ENCODE measurements at places on chromosomes 16 and 17.

DNA sequence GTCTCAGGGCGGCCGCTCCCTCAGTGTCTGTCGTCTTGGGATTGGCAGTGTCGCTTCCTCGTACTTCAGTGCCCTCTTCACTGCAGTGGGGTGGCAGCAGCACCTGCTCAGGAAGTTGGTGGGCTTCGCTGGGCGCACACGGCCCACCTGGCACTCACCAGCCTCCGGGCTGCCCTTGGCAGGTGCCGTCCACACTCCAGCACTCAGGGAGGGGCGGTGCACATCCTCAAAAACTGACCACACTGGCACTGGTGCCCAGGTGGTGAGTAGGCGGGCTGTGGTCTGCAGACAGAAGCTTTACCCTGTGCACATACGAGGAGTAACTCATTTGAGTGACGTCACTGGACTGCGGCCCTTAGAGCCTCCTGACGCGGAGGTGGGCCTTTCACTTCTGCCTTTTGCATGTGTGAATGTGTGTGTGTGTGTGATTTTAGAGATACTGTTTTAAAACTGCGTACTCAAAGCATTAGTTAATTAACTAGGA is 94.6 kb downstream of the BANP start:
- DNase-seq: no peak

DNA sequence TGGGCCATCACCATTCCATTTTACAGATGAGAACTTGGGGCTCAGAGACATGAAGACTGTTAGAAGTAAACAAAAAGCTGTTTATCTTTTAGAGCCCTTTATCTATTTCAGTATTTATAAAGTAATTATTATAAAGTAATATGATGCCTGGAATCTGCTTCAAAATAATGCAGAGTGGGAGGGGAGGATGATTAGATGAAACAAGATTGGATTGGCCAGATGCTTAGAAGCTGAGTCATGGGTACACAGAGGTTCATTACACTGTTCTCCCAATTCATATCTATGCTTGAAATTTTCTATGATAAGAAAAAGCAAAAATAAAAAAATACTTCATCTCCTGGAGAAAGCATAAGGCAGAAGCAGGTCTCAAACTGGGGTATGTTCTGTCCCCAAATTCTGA is 29.4 kb downstream of the TOM1L2 start:
- peak; percentile 71 for DNase-seq

DNA sequence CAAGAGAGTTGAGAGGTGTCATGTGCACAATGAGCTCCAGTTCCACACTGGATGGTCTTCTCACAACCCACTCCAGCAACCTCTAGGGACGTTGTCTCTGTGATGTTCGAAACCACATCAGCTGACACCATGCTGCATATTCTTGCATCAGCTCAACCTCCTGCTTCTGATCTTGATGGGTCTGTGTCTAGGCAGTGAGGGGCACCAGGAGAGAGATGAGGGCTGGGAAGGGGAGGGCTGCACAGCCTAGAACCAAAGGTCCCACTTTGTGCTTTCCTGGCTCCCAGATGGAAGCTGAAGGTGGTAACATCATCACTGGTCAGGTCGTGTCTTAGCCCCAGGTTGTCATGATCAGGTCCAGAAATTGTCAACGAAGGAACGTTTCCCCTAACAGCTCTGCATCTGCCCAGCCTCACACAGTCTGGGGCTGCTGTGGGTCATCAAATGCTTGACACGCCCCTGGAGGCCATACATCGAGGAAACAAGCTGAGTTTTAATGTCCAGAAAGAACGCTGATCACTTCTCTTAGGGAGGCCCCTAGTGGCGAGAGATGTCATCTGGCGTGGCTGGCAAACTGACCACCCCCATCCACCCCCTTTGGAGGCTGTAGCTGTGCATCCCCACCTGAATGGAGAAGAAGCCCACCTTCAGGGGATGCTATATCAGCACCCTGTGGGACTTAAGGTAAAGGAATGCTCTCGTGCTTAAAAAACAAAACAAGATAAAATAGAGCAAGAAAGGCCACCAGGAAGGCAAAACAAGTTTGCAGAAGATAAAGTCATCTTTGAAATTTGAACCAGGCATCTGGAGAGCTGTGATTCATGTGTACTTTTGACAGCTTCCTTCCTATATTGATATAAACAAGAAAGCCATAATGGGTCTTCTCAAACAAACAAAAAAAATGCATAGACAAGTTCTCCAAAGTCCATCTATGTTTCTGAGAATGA is 58.3 kb downstream of the WIPI1 start:
- peak; percentile 88 for DNase-seq

- no peak for DNase-seq
These were observed 33.9 kb upstream of the PLLP start for GRCh38 chr16:57318240-57318970.

DNA sequence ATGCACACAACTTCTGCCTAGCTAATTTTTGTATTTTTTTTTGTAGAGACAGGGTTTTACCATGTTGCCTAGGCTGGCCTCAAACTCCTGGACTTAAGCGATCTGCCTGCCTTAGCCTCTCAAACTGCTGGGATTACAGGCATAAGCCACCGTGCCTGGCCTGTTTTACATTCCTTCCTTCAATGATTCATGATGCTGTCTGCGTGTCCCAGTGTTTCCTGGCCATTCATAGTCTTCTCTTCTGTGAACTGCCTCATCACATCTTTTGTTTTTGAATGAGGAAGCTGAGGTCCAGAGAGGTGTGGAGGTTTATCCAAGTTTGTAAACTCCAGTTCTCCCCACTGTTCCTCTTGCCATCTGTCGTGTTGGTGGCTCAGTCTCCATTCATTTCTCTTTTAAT is 64.5 kb upstream of the MED9 start:
- DNase-seq: peak; percentile 61

DNA sequence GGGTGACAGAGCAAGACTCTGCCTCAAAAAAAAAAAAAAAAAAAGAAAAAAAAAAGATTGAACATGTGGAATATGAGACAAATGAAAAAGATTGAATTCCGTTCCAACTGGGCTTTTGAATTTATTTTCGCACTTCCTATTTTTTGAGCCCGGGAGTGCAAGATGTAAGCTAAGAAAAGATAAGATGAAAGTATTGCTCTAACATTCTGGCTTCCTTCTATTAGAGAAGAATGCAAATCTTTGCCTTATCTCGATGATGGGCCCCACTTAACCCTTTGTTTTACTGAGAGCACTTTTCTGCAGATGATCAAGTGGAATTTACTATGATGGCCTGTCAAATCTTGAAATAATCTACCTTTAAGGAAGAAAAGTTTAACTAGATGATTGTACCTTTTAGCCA is 96.3 kb downstream of the WWOX start:
- DNase-seq: no peak

GRCh38 chr17:82272495-82273326 is 789 bp downstream of the CSNK1D start:
- peak; percentile 69 for DNase-seq

DNA sequence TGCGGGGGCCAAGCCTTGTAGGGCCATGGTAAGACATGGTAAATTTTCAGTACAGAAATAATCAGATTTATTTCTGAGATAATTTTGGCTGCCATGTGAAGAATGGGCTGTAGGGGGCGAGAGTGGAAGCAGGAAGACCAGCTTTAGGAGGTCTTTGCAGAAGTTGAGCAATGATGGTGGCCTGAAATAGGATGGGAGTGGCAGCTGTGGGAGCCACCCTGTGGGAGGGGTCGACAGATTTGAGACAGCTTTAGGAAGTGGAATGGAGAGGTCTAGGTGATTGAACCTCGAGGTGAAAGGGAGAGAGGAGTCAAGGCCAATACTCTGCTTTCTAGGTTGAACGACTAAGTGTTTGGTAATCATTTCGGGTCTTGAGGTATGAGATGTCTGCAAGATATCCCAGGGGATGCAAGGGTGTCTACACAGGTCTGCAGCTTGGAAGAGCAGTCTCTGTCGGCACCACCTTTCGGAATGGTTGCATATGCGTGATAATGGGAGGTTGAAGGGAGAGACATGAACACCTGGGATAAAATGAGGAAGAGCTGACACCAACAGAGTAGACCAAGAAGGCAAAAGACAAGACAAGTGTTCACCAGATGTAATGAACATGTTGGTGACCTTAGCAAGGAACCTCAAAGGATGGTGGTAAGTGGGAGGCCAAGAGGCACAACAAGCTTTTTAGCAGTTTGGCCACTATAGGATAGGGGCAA is 4.2 kb upstream of the ATXN7L3 start:
- DNase-seq: peak; percentile 70

- DNase-seq: peak; percentile 40
These were observed 1425.1 kb upstream of the CDH8 start for GRCh38 chr16:63461248-63461841.

DNA sequence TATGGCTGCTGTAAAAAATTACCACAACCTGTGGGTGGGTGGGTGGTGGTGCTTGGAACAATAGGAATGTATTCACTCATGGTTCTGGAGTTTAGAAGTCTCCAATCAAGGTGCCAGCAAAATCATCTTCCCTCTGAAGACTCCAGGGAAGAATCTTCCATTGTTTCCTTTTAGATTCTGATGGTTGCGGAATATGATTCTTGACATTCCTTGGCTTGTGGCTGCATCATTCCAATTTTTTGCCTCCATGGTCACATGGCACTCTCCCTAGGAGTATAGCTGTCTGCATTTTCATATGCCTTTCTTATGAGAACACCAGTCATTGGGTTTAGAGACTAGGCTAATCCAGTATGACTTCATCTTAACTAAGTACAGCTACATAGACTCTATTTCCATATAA is 401.0 kb downstream of the HS3ST3B1 start:
- DNase-seq: no peak

DNA sequence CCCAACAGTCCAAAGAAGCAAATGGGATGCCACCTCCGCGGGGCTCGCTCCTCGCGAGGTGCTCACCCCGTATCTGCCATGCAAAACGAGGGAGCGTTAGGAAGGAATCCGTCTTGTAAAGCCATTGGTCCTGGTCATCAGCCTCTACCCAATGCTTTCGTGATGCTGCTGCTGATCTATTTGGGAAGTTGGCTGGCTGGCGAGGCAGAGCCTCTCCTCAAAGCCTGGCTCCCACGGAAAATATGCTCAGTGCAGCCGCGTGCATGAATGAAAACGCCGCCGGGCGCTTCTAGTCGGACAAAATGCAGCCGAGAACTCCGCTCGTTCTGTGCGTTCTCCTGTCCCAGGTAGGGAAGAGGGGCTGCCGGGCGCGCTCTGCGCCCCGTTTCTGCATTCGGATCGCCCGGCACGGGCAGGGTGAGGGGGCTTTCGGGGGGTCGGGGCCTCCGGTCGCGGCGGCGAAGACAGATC is at the start of gene CDH13:
Gene CDH13, plus strand, starts transcription at position 179 of the 471 bp plus-strand sequence.
- DNase-seq: peak; percentile 88

DNA sequence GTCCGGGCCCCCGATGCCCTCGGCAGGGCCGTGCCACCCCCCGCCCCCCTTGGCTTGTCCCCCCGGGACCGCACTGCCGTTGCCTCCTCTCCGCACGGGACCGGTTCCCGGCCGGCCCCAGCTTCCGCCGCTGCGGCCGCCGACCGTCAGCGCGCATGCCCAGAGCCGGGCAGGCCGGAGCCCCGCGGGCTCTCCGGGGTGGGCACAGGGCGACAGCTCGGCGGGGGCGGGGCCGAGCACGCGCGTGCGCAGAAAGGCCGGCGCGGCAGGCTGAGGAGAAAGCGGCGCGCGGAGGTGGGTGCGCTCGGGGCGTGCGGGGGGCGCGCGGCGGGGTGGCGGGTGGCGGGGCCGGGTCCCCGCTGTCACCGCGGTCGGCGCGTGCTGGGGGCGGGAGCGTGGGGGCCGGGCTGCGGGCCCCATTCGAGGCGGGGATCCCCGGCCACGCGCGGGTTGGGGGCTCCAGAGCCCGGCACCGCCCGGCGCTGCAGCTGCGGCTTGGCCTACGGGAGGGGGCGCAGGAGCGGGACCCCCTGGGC is at the start of gene TBC1D24:
Gene TBC1D24, plus strand, starts transcription at position 251 of the 536 bp plus-strand sequence. CDS start 21,022 bp downstream, outside the sequence.
- DNase-seq: peak; percentile 100

DNA sequence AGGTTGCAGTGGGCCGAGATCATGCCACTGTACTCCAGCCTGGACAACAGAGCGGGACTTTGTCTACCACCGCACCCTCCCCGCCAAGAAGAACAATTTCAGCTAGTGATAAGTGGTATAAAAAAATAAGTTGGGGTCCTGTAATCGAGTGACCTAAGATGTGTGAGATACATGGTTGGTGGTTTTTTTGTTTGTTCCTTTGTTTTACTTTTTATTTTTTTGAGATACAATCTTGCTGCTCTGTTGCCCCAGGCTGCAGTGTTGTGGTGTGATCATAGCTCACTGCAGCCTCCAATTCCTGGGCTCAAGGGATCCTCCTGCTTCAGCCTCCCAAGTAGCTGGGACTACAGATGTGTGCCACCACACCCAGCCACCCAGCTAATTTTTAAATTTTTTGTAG is 58.7 kb downstream of the PITPNC1 start:
- no peak for DNase-seq

DNA sequence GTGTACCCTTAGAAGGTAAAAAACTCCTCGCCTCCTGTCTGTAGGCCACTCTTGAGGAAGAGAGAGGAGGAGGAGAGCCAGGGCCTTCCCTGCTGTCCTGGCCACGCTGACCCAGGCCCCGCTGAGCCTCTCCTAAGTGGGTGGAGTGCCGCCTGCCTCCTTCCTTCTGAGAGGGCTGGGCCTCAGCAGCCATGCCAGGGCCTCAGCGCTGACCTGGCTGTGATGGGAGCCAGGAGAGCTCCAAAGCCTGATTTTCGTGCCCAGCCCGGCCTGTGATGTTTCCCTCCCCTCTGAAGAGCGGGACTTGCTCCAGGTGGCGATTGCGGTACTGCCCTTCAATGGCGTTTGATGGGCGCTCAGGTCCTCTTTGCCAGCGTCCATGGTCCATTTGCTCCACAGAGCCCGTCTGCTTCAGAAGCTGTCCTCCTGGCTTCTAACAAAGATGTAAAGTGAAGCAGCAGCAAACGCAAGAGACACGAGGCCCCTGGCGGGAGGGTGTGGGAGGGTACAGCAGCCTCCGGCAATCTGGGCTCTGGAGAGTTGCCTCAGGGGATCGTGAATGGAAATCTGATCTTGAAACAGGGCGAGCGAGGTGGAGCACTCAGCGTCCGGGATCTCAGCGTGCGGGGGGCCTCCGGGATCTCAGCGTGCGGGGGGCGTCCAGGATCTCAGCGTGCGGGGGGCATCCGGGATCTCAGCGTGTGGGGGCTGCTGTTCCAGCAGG is 93.5 kb downstream of the NPIPB11 start:
- no peak for DNase-seq

GRCh38 chr16:84659656-84660300 is 11.5 kb downstream of the KLHL36 start:
- DNase-seq: no peak

- DNase-seq: no peak
These were observed 9.0 kb downstream of the CDH5 start for GRCh38 chr16:66375451-66375850.

All from GM03348 (cell line).